ENCODE measurements at places on chromosomes 7 and 10.

GRCh38 chr10:135601-136464, 578 bp downstream of the ZMYND11 start:
- DNase-seq = peak; percentile 94

DNA sequence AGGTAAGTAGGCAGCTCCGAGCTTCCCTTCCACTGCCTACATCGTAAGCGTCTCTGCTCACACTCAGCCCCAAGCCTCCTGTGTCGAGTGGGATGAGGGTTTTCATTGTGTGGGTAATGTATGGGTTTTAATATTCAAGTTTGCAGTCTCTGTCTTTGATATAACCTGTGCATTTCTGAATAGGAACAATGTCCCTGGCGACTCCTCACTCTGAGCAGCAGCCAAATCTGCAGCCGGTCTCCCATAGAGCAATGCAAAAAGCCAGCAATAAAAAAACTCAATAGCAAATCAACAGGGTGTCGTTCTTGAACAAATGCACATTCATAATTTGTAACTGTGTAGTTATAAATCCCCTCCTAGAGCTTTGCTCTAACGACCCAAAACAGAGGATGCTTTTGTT, 33.4 kb downstream of the PPP1R17 start:
- no peak for DNase-seq

GRCh38 chr10:35563261-35563891, 41.8 kb upstream of the GJD4 start:
- peak; percentile 42 for DNase-seq

DNA sequence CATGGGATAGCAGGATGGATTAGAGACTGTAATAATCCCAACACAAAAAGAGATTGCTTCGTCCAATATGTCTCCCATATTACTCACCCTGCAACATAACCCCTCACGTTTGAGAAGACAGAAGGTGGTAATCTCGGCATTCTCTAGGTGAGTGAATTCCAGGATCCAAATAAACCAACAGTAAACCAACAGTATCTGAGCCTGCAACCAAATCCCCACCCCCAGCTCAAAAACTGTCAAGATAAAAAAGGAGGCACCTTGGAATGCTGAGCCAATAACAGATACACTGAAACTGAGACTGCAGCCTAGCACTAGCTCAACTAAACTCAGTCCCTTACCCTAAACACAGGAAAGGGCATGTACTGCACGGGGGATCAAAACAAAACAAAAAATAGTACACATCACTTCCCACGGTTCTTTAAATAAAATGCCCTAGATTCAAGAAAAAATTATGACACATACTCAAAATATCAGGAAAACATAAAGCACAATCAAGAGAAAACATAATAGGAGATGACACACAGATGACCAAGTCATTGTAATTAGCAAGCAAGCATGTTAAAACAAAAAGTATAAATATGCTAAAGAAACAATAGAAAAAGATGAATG, 28.0 kb downstream of the IPMK start:
- no peak for DNase-seq

DNA sequence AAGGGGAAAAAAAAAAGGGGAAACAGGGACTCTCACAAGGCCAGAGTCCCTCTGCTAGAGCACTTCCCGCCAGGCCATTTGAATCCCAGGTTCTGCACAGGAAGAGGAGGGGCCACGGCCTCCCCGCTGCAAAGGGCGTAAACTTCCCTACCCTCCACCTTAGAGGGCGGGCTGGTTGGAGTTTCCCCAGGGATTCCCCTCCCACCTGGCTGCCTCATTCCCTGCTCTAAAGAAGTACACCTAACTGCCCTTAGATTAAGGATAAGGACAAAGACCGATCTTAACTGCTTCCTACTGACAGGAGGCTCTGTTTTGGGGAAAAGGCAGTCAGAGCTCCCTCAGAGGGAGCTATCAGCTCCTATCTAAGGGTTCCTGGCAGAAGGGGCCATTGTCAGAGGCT, 102.0 kb upstream of the ARMC3 start:
- no peak for DNase-seq

DNA sequence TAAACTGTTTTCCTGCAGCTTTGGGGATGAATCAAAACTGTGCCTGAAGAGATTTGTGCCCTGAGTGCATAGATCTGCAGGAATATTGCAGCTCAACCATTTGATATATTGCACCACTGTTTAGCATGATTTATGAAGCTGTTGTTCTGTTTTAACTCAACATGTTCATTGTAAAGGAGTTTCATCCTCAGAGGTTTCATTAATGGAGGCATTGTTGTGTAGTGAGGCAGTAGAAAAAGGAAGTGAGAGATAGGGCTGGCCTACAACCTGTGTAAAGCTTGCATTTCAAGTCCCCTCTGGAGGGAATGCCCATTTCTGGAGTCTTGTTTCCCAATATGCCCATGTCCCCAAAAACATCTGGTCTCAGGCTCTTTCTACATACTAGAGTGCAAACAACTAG, 67.5 kb downstream of the DNAJC12 start:
- DNase-seq = no peak

DNA sequence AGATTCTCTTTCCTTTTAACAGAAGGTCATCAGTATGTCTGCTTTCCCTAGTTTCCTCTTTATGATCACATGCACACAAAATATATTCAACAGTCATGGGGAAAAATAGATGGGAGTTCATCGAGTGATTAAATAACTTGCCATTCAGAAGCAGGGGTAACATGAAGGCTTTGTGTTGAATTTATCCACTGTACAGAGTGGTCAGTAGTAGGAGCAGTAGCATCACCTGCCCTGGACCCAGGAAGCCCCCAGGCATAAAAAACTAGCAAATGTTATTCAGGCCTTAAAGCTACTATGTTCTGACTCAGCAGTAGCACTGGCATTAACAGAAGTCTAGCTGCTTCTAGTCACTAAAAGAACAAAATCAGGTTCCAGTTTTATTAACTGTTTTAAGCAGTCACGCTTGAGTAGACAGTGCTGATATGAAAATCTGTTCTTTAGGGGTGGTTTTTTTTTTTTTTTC, 31.4 kb upstream of the FAM133B start:
- DNase-seq = no peak

- no peak for DNase-seq
Measured at GRCh38 chr7:35362341-35362740, 108.4 kb upstream of the TBX20 start.

GRCh38 chr10:114030140-114030539, 13.5 kb upstream of the ADRB1 start:
- DNase-seq = no peak

- no peak for DNase-seq
Measured at GRCh38 chr10:86647773-86648703, 6.3 kb upstream of the OPN4 start.

- no peak for DNase-seq
Measured at GRCh38 chr7:6886198-6886597, 60.1 kb upstream of the CCZ1B start.

- DNase-seq = no peak
Measured at GRCh38 chr10:24483701-24484100, 240.0 kb downstream of the ARHGAP21 start.

DNA sequence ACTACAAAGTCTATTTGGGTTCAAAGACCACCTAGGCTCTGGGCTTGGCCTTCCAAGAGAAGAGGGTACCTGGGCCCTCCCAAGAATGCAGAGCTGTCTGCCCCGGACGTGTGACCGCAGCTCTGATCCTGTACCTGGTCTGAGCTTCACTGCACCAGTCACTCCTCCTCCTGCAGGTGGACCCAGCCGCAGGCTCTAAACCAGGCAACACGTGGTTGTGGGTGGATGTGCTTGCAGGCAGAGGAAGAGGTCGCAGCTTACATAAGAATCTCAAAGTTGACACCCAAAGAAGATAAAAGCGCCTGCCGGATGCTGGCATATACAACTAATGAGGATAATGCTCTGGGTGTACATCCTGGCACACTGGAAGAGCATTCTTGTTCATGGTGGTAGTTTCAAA, 9.4 kb upstream of the PFKP start:
- DNase-seq = no peak

GRCh38 chr10:103397191-103397825, 882 bp downstream of the PDCD11 start:
- peak; percentile 9 for DNase-seq

DNA sequence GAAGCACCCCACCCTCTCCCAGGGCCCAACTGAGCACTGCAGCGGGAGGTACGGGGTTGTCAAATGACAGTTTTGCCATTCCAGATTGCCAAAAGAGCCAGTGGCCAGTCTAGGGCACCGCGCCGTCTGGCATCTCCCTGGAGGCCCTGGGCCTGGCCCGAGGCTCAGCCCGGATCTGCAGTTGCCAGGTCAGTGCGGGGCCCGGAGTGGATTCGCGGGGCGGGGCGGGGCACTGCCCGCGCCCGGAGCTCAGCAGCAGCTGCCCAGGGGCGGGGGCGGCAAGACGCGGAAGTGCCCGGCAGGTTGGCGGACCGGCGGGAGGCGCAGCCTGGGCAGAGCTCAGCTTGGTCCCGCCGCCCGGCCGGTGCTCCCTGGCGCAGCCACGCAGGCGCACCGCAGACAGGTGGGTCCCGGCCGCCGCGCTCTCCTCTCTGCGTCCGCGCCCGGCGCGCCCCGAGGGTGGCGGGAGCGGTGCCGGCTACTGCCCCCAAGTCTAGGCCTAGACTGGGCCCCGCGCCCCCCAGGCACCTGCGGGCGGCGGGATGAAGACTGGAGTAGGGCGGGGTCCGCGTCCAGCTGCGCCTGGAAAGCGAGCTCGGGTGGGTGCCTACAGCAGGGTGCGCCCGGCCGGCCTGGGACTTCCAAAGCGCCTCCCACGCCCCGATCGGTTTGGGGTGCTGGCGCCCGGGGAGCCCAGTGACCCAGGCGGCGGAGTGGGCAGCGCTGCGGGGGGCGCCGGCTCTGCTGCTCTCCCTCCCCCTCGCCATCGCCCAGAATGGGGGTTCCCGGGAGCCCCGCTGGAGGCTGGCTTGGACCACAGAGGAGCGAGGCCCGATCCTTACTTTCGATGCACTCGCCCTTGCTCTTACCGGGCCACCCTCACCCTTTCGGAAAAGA, at the start of gene IRF5:
Gene IRF5 (plus strand): TSS at position 281 of the 897 bp plus-strand sequence. CDS start 4,155 bp downstream, outside the sequence.
- DNase-seq = no peak
